ENCODE measurements at places on chromosomes 3 and 15.
A peak's percentile ranks its signal among the peaks of the same experiment; 100 is the strongest.

- DNase-seq = peak; percentile 84
Measured at GRCh38 chr15:70856884-70857561, 3.1 kb upstream of the LARP6 start.

GRCh38 chr3:108178676-108179075 lies 43.5 kb downstream of the IFT57 start:
- no peak for DNase-seq

DNA sequence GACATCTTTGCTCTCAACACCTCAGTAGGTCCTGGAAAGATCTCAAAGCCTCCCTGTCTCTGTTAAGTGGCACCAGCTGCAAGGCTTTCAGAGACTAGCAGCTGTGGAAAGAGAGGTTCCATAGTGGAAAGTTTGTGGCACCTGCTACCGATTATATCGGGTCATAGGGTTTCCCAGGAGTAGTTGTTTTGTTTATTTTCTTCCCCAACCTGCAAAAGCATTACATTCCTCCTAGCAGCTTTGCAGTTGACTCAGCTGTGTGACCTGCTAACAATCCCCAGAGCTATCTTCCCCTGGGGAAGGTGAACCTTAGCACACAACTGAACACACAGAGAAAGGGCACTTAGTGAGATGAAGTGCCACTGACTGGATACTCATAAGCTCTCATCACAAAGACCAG lies 598.9 kb upstream of the GRM7 start:
- no peak for DNase-seq

- DNase-seq = no peak
Measured at GRCh38 chr15:70264014-70264582, 166.4 kb upstream of the TLE3 start.

DNA sequence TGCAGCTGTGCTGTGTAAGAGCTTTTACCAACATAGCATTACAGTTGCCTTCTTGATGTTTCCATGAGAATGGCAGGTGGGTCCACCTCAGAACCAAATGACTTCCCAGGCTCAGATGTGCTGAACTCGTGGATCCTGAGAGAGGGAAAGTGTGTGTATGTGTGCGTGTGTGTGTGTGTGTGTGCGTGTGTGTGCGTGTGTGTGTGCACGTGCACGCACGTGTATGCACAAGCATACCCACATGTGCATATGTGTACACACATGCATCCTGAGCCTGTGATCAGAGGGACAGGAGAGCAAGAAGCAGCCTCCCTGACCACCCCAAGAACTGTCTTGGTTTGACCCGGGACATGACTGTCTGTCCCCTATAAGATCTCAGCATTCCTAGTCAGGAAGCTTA lies 48.1 kb downstream of the CHDH start:
- DNase-seq = no peak

DNA sequence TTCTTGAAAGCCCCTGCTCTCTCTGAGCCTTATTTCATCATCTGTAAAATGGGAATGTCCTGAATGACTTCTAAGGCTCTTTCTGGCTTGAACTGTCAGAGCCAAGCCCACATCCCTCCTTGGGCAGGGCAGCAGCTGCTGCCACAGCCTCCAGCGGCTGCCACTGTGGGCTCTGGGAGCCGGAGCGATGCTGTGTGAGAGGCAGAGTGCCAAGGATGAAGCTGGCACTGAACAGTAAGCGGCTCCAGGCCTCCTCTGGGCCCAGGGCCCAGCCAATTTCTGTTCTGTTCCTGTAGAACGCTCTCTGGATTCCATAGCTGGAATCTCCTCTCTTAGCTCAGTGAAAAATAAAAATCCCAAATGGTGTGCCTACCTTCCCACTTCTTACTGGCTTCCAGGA lies 4.4 kb downstream of the CPLX3 start:
- DNase-seq = no peak

DNA sequence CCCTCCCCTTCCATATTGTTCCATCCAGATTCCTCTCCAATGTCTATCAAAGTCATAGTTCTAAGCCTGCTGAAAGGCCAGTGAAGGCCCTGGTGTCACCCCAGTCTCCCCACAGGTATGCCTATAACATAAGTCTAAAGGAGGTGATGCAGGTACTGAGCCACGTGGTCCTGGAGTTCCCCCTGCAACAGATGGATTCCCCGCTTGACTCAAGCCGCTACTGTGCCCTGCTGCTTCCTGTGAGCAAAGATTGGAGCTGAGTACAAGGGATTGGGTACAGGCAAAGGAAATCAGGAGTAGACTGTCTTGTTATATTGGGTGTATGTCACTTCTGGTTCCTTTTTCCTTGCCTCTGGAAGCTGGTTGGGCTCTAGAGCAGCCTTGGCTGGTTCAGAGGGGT lies 8.2 kb downstream of the EIF2B5 start:
- peak; percentile 12 for DNase-seq

DNA sequence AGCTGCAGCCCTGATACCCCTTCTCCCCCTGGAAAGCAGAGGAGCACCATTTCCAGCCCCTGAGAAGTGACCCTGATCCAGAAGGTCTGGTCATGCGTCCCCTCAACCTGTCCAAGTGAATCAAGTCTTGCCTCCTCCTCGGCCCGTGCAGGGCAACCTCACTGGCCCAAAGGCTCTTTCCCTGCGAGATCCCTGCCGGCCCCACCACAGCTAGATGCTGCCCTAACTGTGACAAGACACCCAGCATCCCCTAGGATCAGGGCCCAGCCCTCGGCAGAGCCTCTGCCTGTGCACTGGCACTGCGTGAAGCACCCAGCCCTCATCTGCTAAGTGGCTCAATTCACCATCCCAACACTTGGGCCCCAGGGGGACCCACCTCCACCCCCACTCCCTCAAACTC lies 155.1 kb downstream of the NUP210 start:
- no peak for DNase-seq

DNA sequence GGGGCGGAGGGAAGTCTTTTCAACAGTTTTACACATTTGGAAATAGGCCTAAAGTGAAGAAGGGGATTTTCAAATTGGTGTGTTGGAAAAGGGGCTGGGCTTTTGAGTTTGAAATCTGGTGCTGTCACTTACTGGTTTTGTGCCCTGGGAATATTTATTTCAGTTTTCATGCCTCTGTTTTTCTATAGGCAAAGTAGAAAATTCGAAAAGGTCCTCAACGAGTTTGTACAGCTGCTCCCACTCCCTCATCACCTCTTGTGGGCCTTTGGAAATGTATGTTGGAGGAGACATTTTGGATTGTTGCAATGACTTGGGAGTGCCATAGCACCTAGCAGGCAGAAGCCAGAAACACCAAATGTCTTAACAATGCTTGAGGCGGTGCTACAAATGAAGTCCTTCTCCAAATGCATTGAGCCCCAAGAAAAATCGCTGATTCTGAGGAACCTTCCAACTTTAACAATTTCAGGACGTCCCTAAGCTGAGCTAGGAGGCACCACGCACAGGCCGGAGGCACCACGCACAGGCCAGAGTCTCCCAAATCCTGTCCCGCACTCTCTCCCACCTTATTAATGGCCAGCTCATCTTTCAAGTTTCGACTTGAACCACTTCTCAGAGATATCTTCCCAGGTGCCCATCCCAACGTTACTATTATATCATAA lies 639 bp upstream of the POLR2M start:
- DNase-seq = no peak

DNA sequence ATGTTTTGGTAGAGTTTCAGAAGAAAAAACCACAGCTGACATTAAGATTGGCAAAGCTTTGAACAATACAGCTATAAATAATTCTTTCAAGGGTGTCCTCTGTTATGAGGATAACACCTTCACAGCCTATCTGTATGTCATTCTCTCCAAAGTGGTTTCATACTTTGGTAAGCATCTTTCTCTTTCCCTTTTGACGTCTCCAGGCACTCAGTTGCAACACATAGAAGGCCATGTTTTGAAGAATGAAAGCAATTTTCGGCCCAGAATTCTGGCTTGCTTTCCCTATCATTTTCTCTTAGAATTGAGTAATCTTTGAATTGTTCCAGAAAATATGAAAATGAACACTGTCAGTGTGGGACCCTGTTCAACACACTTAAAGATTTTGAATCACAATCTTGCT lies 200.0 kb upstream of the CBLB start:
- DNase-seq = no peak

- DNase-seq = no peak
Measured at GRCh38 chr3:156964577-156964976, 138.4 kb downstream of the LEKR1 start.

- DNase-seq = no peak
Measured at GRCh38 chr3:39971559-39972031, 162.2 kb downstream of the MYRIP start.

GRCh38 chr15:52546031-52546751 lies 17.5 kb upstream of the MYO5A start:
- DNase-seq = no peak

- DNase-seq = no peak
Measured at GRCh38 chr3:146464005-146464595, 5.3 kb downstream of the PLSCR2 start.

DNA sequence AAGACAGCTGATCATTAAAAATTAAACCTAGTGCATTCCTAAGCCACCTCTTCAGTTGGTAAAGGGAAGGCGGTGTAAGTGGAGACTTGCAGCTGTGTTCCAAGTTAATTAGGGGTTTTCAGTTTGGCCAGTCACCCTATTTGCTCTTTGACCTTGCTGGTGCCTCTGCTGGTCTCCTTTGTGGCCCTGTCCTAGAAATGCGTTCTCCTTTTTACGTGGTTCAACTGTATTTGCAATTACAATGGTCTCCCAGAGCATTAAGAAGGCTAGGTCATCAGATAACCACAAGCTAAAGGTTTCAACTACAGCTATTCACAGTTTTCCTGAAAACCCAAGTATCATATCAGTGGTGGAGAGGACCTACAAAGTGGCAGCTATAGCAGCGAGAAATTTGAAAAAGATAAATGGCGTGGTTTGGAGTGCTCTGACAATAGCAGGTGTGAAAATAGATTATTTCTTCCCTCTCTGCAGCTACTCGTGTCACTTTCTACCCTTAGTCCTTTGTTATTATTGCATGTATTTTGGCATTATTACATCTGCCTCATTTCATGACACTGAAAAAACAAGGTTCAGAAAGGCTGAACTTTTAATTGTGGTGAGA lies 203.5 kb upstream of the TBC1D5 start:
- no peak for DNase-seq

DNA sequence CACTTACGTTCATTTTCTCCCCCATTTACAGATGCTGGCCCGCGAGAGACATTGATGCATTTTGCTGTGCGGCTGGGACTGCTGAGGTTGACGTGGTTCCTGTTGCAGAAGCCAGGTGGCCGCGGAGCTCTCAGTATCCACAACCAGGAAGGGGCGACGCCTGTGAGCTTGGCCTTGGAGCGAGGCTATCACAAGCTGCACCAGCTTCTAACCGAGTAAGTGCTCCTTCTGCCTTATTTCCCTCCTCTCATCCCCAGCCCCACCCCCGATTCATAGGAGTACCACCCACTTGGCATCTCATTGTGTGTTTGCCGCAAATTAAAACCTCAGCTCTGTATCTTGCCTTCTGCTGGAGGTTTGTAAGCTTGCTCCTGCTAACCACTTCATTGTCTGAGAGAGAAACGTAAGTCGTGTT lies 163.3 kb downstream of the AKAP13 start:
- peak; percentile 73 for DNase-seq

GRCh38 chr3:101184111-101184510 lies 136.3 kb downstream of the IMPG2 start:
- no peak for DNase-seq

GRCh38 chr3:136193278-136194054 lies 2.7 kb downstream of the MSL2 start:
- DNase-seq = no peak

DNA sequence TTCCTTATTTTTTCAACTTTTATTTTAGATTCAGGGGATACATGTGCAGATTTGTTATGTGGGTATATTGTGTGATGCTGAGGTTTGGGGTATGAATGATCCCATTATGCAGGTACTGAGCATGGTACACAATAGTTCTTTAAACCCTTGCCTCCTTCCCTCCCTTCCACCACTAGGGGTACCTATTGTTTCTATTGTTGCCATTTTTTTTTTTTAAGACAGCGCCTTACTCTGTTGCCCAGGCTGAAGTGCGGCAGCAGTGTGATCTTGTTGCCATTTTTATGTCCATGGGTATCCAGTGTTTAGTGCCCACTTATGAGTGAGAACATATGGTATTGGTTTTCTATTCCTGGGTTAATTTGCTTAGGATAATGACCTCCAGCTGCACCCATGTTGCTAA lies 117.3 kb upstream of the FAM3D start:
- DNase-seq = no peak

- DNase-seq = no peak
Measured at GRCh38 chr15:49380912-49381311, 42.1 kb upstream of the FGF7 start.

GRCh38 chr3:94862703-94863102 lies 799.8 kb downstream of the NSUN3 start:
- no peak for DNase-seq

DNA sequence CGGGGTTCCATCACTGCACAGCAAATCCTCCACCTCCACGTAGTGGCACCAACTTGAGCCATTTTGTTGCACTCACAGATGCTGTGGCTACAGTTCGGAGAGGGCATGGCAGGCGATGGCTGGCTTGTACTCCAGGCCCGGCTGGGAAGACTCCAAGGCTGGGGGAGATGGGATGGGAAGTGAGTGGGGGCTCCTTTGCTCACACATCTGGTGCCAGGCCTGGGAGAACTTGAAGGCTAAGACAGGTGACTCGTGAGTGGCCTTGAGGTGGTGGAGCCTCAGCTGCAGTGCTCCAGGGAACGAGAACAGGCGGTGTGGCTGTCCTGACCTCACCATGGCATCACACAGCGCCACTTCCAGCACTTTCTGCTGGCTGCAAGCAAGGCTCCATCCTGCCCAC lies 87.9 kb downstream of the PLXNA1 start:
- DNase-seq = peak; percentile 54

- no peak for DNase-seq
Measured at GRCh38 chr3:77887611-77888010, 847.7 kb downstream of the ROBO2 start.

- DNase-seq = no peak
Measured at GRCh38 chr3:56702490-56703315, 19.6 kb upstream of the TASOR start.

DNA sequence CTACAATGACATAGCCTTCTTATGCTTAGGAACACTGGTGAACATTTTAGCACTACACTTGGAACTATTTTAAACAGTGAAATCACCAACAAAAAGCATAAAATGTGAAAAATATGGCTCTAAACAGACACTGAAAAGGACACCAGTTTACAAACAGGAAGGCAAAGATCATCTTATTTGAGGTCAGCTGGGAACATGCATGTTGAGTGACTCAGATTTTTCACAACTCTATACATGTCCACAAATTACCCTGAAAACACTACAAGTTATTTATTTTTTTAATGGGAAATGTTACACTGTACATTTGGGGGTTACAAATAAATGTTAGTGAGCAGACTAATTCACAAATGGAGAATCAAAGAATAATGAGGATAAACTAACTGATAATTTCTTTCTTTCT lies 12.5 kb upstream of the GK5 start:
- DNase-seq = no peak

DNA sequence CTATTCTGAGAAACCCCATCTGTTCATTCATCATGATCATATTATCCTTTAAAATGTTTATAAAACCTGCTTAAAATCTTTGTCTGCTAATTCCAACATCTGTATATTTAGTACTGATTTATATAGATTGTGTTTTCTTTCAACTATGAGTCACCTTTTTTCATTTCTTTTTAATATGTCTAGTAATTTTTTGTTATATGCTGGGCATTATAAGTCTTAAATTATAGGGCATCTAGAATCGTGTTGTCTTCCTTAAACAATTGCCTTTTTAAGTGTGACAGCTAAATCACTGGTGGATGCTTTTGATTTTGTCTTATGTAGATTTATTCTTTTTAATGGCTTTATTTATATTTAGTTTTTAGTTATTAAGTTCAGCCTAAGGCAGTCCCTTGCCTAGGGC lies 323.4 kb upstream of the THRB start:
- DNase-seq = no peak

- DNase-seq = no peak
Measured at GRCh38 chr3:128327606-128328031, 139.1 kb downstream of the DNAJB8 start.

Measured in sciatic nerve (tissue), 2 donors.